ENCODE measurements at places on chromosomes 5 and 9. TPM values are rescaled to one million over a fixed set of nuclear protein-coding genes. Genes with fewer than 3 reads are reported as not detected.

Gene BSPRY
- total RNA-seq, result 0.33 TPM

Gene GRIN3A
- 18.1 TPM for total RNA-seq

Gene NUDCD2
- total RNA-seq, result 16.9 TPM

Gene C5orf52
- total RNA-seq, result not detected

Gene NPR3
- 21.1 TPM for total RNA-seq

Gene DDX4
- total RNA-seq, result not detected

Gene PCDHA5
- 3.0 TPM for total RNA-seq

Gene RNF208
- total RNA-seq, result 2.0 TPM

Gene TAS2R1
- 0.94 TPM for total RNA-seq

Gene SLC34A1
- not detected for total RNA-seq

Gene ACTBL2
- total RNA-seq, result not detected

Gene PRR16
- 2.0 TPM for total RNA-seq

Gene GABRA6
- total RNA-seq, result not detected

GRCh38 chr9:87640385-87640795 is 85.5 kb upstream of the CTSL start:
- no peak overlapping the region for H3K4me3 ChIP-seq
- H3K27ac ChIP-seq, result no peak overlapping the region
- no peak for DNase-seq
- no peaks in the 10 kb centered on the region for H3K27me3 ChIP-seq

GRCh38 chr9:127776195-127776923 is 2.1 kb downstream of the SH2D3C start:
- peaks cover 3% of the 10 kb centered on the region for H3K36me3 ChIP-seq
- peaks cover 6% of the 10 kb centered on the region for H3K27me3 ChIP-seq
- H3K4me1 ChIP-seq, result peaks cover 46% of the 10 kb centered on the region
- no peak overlapping the region for H3K27ac ChIP-seq
- H3K4me3 ChIP-seq, result peak overlapping the region; percentile 29

GRCh38 chr5:69048230-69048629 is 45.6 kb upstream of the SLC30A5 start:
- no peak overlapping the region for H3K27ac ChIP-seq
- H3K4me1 ChIP-seq, result no peaks in the 10 kb centered on the region
- no peaks in the 10 kb centered on the region for H3K36me3 ChIP-seq
- peak; percentile 31 for DNase-seq

GRCh38 chr5:106489004-106489403 is 1181.7 kb downstream of the EFNA5 start:
- H3K36me3 ChIP-seq, result no peaks in the 10 kb centered on the region
- H3K27ac ChIP-seq, result no peak overlapping the region
- no peaks in the 10 kb centered on the region for H3K4me1 ChIP-seq
- no peak overlapping the region for H3K4me3 ChIP-seq
- no peak for DNase-seq

GRCh38 chr5:128613766-128614165 is 75.7 kb upstream of the FBN2 start:
- H3K4me3 ChIP-seq, result no peak overlapping the region
- H3K27me3 ChIP-seq, result no peaks in the 10 kb centered on the region
- no peaks in the 10 kb centered on the region for H3K36me3 ChIP-seq
- no peak overlapping the region for H3K27ac ChIP-seq
- H3K4me1 ChIP-seq, result no peaks in the 10 kb centered on the region

- H3K27me3 ChIP-seq, result no peaks in the 10 kb centered on the region
- DNase-seq, result no peak
- H3K4me3 ChIP-seq, result no peak overlapping the region
- H3K27ac ChIP-seq, result no peak overlapping the region
- no peaks in the 10 kb centered on the region for H3K4me1 ChIP-seq
Observed at GRCh38 chr5:115439042-115439441, 105.5 kb downstream of the FEM1C start.

GRCh38 chr9:8860925-8861324 is 1061.3 kb upstream of the DMAC1 start:
- no peak for DNase-seq
- peaks cover 13% of the 10 kb centered on the region for H3K4me1 ChIP-seq
- H3K27ac ChIP-seq, result no peak overlapping the region

DNA sequence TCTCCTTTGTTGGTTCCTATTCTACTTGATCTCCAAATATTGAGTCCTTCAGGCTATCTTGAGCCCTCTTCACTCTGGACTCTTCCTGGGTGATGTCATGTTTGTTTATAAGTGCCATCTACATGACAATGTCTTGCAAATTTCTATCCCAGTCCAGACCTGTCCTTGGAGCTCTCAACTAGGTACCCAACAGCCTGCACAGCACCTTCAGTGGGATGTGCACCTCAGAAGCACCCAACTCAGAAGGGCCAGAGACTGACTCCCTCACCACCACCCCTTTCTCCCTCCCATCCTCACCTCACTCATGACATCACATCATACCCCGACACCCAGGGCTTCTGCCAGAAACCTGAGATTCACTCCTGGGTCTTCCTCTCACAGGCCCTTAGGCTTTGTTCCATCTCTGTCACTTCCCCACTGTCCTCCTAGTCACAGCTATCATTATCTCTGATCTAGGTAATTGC is 14.4 kb downstream of the TXN start:
- H3K4me1 ChIP-seq, result no peaks in the 10 kb centered on the region
- H3K36me3 ChIP-seq, result peaks cover 6% of the 10 kb centered on the region
- no peaks in the 10 kb centered on the region for H3K27me3 ChIP-seq
- DNase-seq, result no peak

DNA sequence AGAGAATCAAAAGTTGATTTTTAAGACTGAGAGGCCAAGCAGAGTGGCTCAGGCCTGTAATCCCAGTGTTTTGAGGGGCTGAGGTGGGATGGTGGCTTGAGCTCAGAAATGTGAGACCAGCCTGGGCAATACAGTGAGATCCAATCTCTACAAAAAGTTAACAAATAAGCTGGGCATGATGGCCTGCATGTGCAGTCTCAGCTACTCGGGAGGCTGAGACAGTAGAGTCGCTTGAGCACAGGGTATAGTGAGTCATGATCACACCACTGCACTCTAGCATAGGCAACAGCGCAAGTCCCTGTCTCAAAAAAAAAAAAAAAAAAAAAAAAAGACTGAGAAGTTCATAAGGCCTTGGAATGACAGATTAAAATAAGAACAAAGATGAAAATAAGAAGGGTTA is 177.2 kb downstream of the TMEM232 start:
- no peak overlapping the region for H3K4me3 ChIP-seq
- no peaks in the 10 kb centered on the region for H3K27me3 ChIP-seq
- H3K36me3 ChIP-seq, result no peaks in the 10 kb centered on the region

DNA sequence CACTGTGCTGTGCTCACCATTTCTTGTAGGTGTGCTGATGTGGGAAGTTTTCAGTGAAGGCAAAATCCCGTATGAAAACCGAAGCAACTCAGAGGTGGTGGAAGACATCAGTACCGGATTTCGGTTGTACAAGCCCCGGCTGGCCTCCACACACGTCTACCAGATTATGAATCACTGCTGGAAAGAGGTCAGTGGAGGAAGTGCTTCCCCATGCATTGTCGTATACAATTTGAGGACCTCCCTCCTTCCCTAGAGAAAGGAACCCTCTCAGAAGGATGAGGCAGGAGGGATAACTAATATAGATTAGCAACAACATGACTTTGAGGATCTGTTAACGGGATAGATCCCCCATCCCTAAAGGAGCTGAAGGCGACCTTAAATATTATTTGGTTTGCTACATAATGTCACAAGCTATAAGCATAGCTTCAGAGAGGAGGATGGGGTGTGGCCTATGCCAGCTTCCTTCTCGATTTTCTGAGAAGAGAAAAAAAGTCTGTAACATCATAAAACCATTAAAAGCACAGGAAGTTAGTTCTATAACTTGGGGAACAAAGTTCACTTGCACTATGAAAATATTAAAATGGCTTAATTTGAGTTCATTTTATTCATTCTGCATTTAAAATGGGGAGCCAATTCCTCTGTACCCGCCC is 17.0 kb upstream of the CYFIP2 start:
- no peak overlapping the region for H3K27ac ChIP-seq
- H3K36me3 ChIP-seq, result no peaks in the 10 kb centered on the region
- no peaks in the 10 kb centered on the region for H3K4me1 ChIP-seq
- no peak for DNase-seq
- no peaks in the 10 kb centered on the region for H3K27me3 ChIP-seq

- H3K27ac ChIP-seq, result no peak overlapping the region
- H3K4me1 ChIP-seq, result no peaks in the 10 kb centered on the region
- no peak for DNase-seq
- H3K27me3 ChIP-seq, result no peaks in the 10 kb centered on the region
- H3K4me3 ChIP-seq, result no peak overlapping the region
Observed at GRCh38 chr5:72908664-72909063, 47.2 kb upstream of the FCHO2 start.

GRCh38 chr5:62260513-62260912 is 45.5 kb upstream of the KIF2A start:
- no peak overlapping the region for H3K27ac ChIP-seq
- DNase-seq, result no peak
- no peaks in the 10 kb centered on the region for H3K4me1 ChIP-seq
- no peaks in the 10 kb centered on the region for H3K27me3 ChIP-seq
- H3K4me3 ChIP-seq, result no peak overlapping the region

GRCh38 chr5:88667496-88668201 is 215.3 kb downstream of the MEF2C start:
- H3K4me1 ChIP-seq, result no peaks in the 10 kb centered on the region
- H3K27ac ChIP-seq, result peak overlapping the region; percentile 99
- H3K27me3 ChIP-seq, result peaks cover 15% of the 10 kb centered on the region
- peak; percentile 47 for DNase-seq

GRCh38 chr5:10935536-10935935 is 174.5 kb upstream of the DAP start:
- H3K27me3 ChIP-seq, result no peaks in the 10 kb centered on the region
- no peak for DNase-seq
- H3K27ac ChIP-seq, result no peak overlapping the region
- peaks cover 4% of the 10 kb centered on the region for H3K4me1 ChIP-seq

DNA sequence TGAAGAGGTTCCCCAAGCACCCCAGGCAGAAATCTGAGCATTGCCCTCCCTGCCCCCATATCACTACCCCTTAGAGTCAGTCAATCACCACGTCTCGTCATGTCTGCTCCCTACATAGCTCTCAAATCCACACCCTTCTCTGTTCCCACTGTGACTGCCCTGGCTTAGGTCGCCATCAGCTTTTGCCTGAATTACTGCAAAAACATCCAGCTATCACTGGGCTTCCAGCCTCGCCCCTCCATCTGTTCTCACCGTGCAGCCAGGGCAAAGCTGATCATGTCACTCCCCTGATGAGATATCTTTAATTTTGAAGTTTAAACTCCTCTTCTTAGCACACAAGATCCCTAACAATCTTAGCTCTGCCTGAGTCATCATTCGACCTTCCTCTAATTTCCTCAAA is 89.6 kb upstream of the TBC1D2 start:
- peaks cover 7% of the 10 kb centered on the region for H3K36me3 ChIP-seq
- H3K4me3 ChIP-seq, result no peak overlapping the region
- no peak for DNase-seq
- H3K27ac ChIP-seq, result no peak overlapping the region
- no peaks in the 10 kb centered on the region for H3K27me3 ChIP-seq

DNA sequence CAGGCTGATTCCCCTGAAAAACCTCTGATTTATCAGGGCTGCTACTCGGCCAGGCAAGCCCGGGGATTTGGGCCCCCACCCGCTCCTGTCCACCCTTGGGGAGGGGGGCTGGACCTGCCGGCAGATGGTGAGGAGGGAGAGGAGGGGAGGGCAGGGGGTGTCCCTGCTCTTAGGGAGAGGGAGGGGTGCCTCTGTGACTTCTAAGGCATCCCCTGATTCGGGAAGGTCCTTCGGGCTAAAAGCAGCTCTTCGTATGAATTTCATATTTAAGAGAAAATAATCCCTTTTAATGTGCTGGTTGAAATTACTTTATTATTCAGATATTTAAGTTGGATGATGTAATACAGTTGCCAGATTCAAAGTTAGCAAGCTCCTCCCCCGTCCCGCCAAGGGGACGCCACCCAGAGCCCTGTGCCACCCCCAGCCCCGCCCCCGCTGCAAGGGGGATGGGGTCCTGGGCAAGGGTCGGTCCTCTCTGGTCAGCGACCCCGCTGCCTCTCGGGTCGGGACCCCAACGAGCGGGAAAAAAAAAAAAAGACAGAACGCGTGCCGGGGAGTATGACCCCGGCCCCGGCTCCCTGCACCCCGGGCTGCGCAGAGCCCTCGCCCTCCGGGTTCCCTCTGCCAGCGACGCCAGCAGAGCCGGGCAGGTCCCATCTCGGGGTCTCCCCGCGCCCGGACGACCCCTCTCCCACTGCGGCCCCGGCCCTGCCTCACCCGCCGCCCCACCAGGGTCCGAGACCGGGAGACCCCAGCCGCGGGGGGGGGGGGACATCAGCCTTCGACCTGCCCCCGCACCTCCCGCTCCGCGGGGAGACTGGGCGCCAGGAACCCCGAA is 12.4 kb downstream of the LHX3 start:
- DNase-seq, result no peak
- H3K27ac ChIP-seq, result no peak overlapping the region
- peaks cover 82% of the 10 kb centered on the region for H3K27me3 ChIP-seq
- no peaks in the 10 kb centered on the region for H3K36me3 ChIP-seq

DNA sequence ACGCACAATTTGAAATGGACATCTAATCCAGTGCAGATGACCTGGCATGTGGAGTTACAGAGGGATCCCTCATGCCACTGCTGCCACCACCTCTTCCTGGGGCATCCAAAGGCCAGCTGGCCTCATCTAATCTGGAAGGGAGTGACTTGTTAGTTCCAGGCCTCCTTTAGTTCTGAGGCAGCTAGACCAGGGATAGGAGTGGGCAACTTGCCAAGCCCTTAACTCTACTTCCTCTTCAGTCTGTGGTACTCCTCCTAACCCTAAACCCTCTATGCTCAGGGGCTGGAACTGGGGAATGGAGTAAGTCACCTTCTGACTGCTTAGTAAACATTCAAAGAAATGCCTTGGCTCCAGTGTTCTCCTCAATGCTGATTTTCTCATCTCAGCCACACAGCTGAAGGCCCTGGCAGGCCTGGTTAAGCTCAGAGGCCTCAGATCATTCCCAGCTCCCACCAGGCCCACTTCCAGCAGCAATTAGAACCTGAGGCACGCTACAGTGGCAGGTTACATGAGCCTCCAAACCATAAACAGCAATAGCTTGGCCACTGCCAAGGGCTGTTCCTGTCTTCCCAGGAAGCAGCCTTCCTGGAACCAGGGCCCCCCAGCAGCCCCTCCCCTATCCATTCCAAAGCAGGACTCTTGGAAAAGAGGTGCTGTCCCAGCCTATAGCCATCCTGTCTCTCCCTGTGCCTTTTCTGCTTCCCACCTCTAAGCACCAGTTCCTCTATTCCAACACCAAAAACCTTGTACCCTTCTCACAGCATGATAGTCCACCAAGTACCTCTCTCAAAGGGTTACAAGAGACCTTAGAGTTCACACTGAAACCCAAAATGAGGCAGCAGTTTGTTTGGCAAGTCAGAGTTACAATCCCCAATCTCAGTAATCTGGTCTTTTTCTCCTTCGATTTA is 2.0 kb downstream of the EIF4EBP3 start:
- no peak for DNase-seq
- no peaks in the 10 kb centered on the region for H3K27me3 ChIP-seq
- no peak overlapping the region for H3K27ac ChIP-seq
- H3K4me3 ChIP-seq, result no peak overlapping the region
- H3K4me1 ChIP-seq, result peaks cover 19% of the 10 kb centered on the region

DNA sequence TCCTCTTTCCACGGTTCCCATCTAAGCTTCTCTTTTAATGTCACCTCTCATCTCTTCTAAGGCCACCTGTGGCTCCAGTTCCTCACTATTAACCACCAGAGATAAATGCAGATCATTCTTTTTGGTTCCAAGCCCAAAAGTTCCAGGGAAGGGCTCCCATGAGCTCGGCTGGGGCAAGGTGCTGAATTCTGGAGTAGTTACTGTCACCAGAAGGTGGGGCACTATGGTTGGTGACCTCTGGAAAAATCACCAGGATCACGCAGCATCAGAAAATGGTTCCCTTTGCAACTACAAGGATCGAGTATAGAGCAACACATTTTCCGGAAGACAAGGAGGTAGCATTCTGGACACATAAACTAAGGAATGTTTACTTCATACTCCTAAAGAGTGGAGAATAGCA is 528.7 kb upstream of the DAP start:
- H3K36me3 ChIP-seq, result no peaks in the 10 kb centered on the region
- H3K4me1 ChIP-seq, result peaks cover 3% of the 10 kb centered on the region
